ENCODE measurements at places on chromosomes 7 and 10.
A peak's percentile ranks its signal among the peaks of the same experiment; 100 is the strongest.

DNA sequence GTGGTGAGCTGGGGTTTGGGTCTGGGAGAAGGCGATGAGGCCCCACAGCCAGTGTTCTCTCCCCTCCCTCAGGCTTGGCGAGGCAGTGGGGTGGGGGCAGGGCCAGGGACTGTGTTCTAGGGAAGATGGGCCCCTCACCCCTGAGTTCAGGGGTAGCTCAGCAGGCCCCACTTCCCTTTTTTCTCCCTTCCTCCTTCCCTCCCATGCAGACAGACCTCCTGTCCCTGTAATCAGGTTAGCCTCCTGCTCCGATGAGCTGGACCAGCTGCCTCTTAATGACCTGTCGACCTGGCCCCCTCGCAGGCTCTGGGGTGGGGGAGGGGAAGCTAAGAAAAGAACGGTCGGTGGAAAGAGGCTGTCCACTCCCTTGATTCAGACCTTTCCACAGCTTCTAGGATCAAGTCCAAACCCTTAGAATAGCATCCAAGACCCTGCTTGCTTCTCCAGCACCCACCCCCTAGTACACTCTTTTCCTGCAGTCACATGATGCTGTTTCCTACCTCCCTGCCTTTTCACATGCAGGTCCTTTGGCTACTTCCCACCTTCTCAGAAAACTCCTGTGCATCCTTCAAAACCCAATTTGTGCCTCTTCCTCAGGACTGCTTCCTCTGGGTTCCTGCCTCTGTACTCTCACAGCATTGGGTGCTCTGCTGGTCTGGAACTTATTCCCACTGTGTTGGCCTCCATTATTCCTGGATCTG, 64.1 kb downstream of the ZMIZ1 start:
- no peak for DNase-seq

DNA sequence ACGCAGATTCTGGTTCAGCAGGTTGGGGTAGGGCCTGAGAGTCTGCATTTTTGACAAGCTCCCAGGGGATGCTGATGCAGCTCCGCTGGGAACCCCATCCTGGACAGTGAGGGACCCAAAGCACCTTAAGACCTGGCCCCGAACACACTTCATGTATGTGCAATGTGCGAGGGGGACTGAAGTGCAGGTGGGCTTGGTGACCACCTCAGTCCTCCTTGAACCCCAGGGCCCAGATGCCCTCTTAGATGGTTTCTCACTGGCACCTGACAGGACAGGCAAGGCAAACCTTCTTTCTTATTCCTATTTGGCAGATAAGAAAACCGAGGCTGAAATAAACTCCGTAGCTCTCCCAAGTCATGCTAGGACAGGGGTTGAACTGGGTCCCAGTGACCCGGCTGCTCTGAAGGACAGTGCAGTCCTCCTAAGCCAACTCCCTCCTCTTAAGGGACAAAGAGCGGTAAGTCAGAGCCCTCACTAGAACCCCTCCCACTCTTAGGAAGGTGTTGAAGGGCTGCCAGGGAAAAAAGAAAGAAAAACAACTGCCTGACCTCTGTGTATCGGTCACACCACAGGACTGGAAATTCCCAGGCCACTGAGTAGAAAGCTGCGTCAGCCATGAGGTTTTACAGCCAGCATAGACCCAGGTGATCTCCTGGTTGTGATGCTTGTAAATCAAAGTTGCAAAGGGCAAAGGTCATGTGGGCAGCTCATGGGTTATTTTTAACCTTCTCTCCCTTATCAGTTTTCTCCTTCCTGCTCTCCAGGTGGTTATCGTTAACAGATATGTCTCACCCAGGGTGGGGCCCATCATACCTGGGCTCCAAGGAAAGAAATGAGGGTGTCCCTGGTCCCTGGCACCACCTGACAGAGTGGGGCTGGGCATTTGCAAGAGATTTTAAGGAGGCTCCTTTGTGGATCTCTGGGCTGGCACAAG, 90.9 kb upstream of the SMNDC1 start:
- peak; percentile 79 for DNase-seq

GRCh38 chr10:26479766-26480492, 41.8 kb downstream of the APBB1IP start:
- no peak for DNase-seq

DNA sequence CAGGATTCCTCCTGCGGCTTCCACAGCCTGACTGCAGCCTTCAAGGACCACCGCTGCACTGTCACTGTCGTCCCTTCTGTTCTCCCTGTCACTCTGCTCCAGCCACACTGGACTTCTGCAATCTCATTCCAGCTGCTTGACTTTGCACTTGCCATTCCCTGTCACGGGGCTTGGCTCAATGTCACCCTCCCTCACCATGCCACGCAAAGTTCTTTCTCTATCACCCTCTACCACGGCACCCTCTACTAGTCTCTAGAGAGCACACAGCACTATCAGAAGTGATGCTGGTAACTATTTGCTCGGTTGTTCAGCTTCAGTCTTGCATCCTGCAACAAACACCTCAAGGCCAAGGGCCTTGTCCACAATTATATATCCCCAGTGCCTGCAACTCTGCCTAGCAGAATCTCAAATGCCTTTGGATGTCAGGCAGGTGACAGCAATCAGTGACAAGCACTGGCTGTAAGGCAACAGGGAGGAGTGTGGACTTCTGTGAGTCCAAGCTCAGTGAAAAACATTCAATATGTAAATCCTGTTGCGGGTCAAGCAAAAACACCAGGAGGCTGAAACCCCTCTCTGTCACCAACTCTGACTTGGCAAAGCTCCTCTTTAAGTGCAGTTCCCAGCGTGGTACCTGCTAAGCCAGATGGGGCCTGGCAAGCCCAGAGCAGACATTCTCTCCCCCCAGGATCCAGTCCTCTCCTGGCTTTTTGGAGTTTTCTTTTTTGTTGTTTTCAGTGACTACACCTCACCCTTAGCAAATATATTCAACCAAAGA, 259.9 kb downstream of the FGFR2 start:
- DNase-seq: no peak

DNA sequence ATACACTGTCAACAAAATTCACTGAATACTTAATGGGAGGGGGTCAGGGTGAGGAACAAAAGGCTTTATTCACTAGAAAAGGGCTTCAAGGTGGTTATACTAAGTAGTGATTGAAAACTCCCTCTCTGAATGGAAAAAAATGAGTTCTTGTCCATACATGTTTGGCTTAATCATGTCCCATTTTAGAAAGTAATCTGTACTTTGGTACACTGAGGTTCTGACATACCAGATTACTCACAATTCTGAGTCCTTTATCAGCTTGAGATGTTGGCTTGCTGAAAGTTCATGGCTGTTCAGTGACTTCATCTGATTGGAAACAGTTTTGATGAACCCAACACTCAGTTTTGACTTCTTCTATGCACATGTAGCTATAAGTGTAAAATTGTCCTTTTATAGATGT, 12.8 kb upstream of the NOBOX start:
- DNase-seq: no peak

- peak; percentile 8 for DNase-seq
These were observed 166.3 kb downstream of the RNF133 start for GRCh38 chr7:122532406-122533269.

- no peak for DNase-seq
These were observed 132.7 kb downstream of the ARID5B start for GRCh38 chr10:62034096-62034640.

GRCh38 chr7:264541-265191, 25.3 kb upstream of the FOXL3 start:
- no peak for DNase-seq

- DNase-seq: no peak
These were observed 131.8 kb downstream of the SNX10 start for GRCh38 chr7:26423436-26423835.

DNA sequence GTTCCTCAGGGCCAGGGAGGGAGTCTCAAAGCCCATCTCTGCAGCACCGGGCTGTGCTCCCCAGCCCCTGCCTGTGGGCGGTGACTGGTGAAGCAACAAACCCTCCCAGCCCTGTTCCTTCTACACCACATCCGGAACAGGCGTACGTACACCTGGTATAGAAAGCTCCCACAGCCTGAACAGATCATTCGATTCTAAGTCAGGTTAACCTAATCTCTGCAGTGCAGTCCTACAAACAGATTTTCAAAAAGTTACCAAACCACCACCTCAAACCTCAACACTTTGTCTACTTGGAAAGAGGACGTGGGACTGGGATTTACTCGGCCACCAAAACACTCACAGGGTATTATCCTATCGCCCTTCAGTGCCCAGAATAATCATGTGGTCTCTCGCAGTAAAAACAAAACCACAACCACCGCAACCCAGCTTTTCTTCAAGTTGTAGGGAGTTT, 238.4 kb downstream of the DIP2C start:
- peak; percentile 65 for DNase-seq

- no peak for DNase-seq
These were observed 64.2 kb downstream of the HIPK2 start for GRCh38 chr7:139713526-139714162.

DNA sequence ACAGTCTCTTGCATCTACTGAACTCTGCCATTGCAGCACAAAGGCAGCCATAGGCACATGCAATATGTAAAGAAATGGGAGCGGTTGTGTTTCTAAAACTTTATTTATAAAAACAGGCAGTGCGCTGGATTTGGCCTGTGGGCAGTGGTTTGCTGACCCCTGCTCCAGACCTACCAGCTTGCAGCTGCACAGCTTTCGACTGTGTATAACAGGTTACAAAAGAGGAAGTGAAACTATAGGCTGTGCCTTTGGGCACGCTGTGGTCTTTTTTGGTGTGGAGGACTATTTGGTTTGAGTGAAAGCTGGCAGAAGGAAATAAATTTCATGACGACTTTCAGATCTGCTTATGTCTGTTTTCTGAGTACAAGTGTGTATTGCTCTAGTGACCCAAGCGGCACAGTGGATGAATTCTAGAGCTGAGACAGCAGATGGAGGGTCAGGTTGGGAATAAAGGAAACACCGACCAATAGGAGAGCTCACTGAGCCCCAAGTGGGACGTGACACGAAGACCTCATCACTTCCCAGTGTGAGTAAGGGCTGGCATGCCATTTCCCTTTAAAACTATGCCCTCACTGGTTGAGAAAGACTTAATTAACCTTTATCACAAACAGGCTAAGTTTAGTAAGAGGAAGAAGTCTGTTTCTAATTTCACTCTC, 152.7 kb downstream of the ANK3 start:
- peak; percentile 43 for DNase-seq

- DNase-seq: no peak
These were observed 67.4 kb downstream of the NEURL1 start for GRCh38 chr10:103560886-103561285.

GRCh38 chr10:119199231-119199992, 8.0 kb upstream of the GRK5 start:
- DNase-seq: peak; percentile 49

DNA sequence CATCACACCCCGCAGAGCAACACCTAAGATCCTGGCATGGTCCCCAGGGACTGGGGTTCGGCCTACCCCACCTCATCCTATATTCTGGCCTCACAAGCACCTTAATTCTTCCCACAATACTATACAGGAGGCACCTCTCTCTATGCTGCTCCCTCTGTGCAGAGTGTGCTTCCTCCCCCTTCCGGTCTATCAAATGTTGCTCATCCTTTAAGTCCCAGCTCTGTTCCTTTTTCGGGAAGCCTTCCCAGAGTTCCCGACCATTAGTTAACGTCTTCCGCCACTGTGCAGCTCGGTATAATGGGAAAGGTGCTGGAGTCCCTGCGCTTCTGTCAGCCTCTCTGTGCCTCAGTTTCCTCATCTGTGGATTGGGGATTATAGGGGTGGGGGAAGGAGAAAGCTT, 21.8 kb downstream of the PALD1 start:
- DNase-seq: no peak

DNA sequence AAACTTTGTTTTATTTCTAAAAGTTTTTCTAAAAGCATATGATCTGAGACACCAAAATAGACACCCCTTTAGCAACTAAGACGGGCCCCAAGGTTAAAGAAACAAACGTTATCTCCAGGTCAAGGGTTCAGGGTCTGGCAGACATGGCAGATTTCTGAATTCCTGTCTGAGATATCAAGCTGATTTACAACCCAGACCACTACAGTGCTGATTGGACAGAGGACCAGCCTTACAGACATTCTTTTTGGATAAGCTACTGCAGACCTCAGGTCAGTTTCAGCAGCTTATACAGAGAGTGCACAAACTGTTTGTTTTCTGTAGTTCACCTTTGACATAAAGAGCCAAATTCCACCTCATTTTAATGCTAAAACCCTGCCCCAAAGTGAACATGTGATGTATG, 34.8 kb downstream of the SVOPL start:
- no peak for DNase-seq

DNA sequence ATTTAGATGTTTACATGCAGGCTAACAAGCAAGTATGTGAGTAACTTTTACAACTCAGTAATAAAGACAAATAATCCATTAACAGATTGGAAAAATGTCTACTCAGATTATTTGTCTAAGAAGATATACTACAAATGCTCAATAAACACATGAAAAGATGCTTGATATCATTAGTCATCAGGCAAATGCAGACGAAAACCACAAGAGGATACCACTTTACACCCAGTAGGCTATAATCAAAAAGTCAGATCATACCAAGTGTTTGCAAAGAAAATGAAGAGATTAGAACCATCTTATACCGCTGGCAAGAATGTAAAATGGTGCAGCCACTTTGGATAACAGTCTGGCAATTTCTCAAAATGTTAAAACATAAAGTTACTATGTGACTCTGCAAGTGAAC, 84.1 kb downstream of the MALSU1 start:
- no peak for DNase-seq

DNA sequence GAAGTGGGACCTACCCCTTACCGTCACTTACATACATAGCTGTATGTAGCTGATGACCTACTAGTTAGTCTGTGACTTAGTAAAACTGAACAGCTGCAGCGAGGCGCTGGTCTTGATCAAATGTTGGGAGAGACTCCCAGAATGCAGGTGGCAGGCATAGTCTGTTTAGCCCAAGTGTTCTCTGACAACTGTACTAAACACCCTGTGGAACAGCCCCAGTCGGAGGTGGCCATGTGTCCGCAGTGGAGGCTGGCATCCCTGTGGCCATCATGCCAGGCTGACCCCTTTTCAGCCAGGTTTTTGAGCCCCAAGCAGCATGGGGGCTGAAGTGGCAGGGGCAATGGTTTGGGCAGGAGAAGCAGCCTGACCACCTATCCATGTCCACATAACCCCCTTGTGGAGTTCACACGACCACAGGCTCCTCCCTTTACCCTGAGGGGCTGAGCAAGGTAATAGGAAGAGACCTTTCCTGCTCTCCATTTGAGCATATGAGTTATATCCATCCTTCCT, 7.2 kb downstream of the ADCY1 start:
- DNase-seq: no peak

DNA sequence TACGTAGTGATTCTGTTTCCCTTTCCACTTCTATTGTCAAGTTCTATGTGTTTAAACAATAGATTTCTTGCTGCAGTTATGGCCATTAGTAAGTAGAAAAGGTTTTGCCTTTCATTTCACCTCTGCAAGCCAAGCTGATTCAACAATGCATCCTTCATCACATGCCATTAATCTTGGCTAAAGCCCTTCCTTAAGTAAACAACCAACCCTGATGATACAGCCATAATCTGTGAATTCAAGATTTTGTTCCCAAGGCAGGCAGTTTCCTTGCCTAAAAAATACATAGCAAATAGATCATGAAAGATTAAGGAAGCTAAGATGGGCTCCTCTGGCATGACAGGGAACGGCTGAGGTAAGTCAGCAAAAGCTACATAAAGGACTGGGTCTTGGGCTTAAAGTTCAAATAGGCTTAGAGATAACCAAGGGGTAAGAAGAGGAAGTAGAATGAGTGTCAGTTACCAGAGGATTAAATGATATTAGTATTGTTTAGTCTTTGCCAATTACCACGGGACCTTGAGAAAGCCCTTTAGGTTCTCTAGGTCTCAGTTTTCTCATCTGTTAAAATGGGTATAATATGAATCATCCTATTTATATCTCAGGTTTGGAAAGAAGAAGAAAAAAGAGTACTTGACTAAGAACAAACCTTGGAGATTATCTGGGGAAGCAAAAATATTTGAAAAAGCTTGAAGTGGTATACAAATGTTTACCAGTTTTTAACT, 35.9 kb upstream of the ANK3 start:
- DNase-seq: no peak

- DNase-seq: peak; percentile 88
These were observed 1.7 kb upstream of the GIMAP8 start for GRCh38 chr7:150448789-150449147.

Data from GM13976 (cell line).